ENCODE measurements at places on chromosomes 4 and X.

- DNase-seq: no peak
Measured at GRCh38 chrX:151727346-151727745, 7.2 kb upstream of the CNGA2 start.

DNA sequence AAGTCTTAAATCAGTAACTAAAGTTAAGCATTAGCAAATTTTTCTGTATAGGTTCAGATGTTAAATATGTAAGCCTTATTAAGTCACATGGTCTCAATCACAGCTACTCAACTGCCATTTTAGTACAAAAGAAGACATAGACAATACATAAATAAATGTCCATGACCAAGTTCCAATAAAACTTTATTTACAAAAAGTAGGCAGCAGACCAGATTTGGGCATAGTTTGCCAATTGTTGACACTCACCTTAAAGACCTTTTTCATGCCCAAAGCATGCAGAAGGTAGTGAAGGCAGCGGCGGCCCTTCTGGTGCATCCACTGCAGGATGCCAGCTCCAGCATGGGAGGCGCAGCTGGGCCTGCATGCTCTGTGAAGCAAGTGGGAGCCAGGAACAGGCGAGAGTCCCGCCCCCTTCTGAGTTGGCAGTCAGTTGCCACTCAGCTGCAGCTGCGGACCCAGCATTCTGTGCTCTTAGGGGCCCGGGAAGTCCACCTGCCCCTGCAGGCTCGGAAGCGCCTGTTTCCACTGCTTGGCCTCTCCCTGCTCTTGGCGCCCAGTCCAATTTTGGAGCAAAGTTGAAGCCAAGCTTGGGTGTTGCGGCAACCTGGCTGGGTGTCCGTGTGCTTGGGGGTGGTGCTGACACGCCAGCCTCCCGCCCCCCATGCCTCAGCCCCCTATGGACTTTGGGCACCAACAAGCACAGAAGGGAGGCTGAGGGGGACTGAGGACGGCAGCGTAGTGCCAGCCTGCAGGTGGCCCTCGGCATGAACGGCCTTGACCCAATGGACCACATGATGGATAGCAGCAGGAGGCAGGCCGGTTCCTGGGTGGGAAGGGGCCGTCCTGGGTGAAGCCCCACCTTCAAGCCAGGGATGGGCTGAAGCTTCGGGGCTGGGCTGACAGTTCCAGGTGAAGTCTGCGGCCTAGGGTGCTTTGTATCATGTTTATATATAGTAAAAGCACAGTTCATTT, 42.4 kb upstream of the PABPC4L start:
- DNase-seq: no peak

DNA sequence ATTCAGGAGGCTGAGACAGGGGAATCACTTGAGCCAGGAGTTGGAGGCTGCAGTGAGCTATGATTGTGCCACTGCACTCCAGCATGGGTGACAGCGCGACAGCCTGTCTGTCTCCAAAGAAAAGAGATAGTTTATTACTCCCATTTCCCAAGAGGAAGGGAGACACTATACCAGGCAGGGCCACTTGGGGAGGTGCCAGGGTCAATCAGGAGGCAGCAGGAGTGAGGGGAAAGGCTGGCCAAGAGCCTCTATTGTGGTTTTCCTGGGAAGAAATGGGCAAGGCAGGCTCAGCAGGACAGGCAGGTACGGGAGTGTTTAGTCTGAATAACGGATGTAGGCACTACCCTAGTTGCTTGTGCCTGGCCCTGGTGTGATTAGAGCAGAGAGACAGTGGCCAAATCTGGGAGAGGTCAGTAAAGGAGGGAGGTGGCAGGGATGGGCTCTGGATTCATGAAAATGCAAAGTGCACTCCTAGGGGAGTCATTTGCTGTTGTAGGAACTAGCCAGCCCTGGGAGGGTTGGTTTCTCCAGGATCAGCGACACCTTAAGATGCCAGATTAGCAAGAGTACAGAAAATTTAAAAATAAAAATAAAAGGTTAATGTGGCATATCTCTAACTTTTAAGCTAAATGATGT, 20.2 kb upstream of the CDKN2AIP start:
- DNase-seq: no peak

GRCh38 chrX:111168314-111168713, 72.3 kb downstream of the PAK3 start:
- DNase-seq: peak; percentile 9

DNA sequence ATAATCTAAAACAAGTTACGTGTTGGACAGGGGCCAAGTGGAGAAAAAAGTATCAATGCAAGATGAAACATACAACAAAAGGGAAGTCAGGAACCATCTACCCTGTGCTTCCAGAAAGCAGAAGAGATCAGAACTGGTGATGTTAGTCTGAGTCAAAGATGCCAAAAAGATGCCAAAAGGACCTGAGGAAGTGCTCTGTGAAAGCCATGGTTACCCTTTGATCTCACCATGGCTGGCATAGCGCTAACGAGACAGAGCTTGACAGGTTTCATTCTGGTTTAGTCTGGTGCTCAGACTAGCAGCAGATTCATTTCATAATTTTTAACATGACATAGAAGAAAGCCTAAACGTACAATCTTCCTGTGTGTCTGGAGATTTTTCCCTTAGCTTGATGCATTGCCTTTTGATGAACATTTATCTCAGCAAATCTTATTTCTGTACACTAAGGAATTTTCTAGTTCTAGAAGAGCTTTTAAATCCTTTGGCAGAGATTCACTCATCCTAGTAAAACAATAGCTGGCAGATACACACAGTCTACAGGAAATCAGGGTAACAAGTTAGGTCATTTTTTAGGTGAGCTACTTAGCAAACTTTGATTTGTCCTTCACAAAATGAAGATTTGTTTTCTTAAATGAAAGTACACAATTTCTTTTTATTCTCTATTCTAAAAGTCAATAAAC, 87.7 kb downstream of the COL25A1 start:
- DNase-seq: no peak

DNA sequence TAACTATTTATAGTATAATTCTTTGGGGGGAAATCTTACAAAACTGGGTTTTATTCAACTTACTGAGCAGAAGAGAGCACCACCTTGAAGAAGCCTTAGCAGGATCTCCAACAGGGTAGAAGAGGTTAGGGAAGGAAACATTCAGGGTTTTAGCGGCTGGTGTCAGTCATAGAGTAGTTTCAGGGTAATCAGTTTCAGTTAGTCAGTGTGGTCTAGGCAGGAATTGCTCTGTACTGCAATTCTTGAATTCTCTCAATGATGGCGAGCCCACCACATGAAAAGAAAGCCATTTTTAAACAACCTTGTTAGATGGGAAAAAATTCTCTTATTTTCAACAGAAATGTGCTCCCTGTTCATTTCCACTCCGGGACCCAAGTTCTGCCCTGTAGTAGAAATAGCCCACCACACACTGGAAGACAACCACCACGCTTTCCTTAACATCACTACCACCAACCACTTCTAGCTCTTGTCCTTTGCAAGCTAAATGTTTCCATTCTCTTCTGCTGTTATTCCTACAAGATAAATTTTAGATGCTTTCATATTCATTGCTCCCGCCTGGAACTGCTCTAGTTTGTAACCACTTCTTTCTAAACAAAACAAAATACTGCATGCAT, 25.9 kb downstream of the COL25A1 start:
- DNase-seq: peak; percentile 50

DNA sequence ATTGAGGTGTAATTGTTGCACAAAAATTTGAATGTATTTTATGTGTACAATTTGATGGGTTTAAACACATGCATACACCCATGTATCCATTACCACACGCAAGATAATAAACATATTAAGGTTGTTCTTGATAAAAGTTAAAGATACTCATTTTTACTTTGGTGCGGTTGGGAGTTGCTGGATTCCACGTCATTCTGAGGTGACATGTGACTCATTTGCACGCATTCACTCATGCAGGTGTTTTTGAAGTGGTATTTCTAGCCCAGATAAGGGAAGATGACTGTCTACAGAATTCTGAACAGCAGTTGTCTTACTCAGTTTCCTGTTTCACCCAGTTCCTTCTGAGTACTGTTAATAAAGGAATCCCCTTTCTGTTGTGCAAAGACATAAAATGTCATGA, 142.0 kb downstream of the RTL3 start:
- peak; percentile 93 for DNase-seq

- DNase-seq: no peak
Measured at GRCh38 chrX:118965395-118965794, 9.0 kb upstream of the LONRF3 start.

DNA sequence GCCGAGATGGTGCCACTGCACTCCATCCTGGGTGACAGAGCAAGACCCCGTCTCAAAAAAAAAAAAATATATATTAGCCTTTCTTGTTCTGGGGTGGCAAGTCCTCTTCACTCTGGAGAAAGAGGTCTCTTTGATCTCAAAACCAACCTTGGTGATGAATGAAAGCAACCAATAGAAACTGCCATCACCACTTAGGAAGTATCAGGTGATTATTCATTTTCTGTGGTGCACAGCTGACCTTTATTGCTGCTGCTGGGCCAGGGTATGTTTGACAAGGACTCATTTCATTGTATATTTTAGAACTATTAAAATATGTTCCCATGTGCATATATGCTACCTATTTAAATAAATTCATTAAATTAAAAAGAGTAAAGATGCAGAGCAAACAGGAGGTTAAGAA, 76.0 kb upstream of the KIT start:
- DNase-seq: no peak

- DNase-seq: no peak
Measured at GRCh38 chr4:99754756-99755155, 61.9 kb upstream of the DAPP1 start.

- no peak for DNase-seq
Measured at GRCh38 chrX:154380153-154380552, 1.1 kb downstream of the EMD start.

- DNase-seq: peak; percentile 50
Measured at GRCh38 chr4:15004739-15005301, 2.5 kb downstream of the CPEB2 start.

- no peak for DNase-seq
Measured at GRCh38 chr4:131248314-131248713, 1900.8 kb upstream of the PCDH10 start.

- DNase-seq: no peak
Measured at GRCh38 chrX:46627711-46628419, 54.3 kb downstream of the CHST7 start.

DNA sequence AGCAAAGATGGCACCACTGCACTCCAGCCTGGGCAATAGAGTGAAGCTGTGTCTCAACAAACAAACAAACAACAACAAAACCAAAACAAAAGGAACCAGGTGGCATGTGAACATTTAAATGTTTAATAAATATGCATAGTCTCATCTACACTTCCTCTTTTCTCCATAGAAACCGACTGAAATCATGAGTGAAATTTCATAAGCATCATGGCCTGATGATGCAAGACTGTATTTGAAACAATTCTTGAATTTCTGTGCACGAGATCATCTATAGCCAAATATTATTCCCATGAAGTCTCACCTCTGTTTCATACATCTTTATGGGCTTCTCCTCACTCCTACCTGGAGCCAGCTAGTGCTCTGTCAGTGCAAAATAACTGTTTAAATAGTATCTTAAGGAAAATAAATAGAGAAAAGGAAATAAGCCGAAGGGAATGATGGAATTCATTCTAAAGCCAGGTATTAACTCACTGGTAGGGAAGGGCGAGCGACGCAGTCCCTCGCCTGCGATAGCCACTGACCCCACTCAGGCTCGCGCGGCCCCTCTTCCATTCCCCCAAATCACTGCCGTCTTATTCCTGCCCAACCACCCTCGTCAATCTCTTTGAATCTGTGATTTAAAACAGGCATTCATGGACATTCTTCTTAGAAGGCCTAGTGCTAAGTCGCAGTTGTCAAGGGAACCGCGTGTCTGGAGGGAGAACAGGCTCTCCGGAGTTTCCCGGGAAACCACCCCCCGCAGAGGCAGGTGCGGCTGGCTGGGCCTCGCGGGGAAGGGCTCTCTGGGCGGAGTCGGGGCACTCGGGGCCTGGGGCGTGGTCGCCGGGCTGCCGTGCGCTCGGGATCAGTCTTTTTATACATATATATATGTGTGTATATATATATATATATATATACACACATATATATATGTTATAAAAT, 52.4 kb upstream of the TRIM2 start:
- no peak for DNase-seq

GRCh38 chr4:71009890-71010588, 16.6 kb downstream of the DCK start:
- DNase-seq: peak; percentile 15

DNA sequence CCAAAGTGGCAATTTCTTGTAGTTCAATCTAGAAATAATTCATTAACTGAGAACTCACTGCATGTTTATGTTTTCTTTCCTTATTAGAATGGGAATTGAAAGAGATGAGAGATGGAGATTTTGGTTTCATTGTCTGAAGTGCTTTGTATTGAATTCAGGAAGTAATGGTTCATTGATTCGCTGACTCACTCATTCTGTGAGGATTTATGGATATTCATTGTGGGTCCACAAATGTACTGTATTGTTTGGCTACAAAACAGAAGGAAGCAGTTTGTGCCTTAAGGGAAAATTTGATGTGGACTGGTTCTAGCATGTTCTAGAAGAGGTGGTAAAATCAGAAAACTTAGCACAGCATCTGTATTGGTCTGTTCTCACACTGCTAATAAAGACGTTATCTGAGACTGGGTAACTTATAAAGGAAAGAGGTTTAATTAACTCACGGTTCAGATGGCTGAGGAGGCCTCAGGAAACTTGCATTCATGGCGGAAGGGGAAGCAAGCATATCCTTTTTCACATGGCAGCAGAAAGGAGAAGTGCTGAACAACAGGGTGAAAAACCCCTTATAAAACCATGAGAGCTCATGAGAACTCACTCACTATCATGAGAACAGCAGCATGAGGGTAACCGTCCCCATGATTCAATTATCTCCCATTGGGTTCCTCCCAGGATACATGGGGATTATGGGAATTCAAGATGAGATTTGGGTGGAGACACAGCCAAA, 132.3 kb upstream of the VCX3A start:
- no peak for DNase-seq

- no peak for DNase-seq
Measured at GRCh38 chr4:1326751-1327525, 20.1 kb upstream of the UVSSA start.

DNA sequence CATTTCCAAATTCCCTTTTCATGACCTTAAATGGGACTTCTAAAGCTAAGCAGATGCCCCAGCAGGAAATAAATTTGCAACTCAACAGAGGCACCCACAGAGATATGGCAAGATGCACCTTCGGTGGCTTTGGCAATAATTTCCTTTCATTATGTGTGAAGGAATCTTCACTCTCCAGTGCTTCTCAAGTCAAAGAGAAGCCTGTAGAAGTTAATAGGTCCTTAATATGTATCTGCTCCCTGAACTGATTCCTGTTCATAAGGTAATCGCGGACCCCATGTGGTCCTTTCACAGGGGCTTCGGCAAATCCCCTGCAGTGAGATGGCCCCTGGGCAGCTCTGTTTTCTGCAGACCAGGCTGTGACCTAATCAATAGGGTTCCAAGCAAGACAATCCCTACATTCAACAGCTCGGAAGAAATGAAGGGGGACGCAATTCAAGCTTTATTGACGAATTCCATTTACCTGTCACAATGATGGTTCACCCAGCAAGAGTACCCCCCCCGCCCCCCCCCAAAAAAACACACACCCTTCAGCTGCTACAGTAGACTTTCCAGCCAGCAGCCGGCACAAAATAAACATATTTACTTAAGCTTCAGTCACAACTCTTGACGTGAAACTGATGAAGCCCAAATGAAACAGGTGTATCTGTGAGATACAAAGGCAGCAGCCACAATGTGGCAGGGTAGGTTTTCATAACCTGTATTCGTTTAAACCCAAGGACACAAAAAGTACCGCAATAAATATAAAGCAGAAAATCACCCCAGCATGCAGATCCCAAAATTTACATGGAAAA, 35.3 kb downstream of the FAT1 start:
- no peak for DNase-seq
